A172 (cell line): ENCODE measurements at places on chromosomes 12 and 14.

DNA sequence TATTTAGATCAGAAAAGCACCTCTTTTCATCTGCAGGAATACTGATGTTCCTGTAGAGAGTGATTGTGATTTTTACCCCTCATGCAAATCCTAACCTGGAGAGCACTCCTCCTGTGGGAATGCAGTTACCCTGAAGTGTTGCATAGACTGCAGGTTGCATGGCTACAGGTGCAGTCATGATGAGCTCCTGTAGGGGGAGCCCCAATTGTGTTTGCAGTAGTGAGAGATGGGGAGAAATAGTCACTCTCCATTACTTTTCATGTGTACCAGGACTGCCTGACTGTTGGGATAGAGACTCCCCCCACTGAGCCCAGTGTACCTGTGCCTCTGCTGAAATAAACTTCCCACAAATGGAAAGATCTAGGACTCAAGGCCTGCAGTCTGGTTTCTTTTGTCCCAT lies 1086.5 kb downstream of the SLC6A15 start:
- peak; percentile 7 for DNase-seq

GRCh38 chr12:98901189-98901588 lies 256.1 kb downstream of the APAF1 start:
- DNase-seq: peak; percentile 8

- DNase-seq: no peak
Observed at GRCh38 chr12:38872561-38872960, 32.8 kb downstream of the CPNE8 start.

- DNase-seq: peak; percentile 38
Observed at GRCh38 chr12:132429602-132429945, 60.4 kb upstream of the FBRSL1 start.

DNA sequence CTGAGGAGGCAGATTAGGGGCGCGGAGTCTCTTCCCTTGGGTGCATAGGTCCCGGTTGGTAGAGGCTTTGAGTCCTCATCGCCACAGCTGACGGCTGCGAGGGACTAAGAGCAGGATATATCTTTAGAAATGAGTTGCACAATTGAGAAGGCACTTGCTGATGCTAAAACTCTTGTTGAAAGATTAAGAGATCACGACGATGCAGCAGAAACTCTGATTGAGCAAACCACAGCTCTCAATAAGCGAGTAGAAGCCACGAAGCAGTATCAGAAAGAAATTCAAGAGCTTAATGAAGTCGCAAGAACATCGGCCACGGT lies 22.1 kb downstream of the SPATS2 start:
- DNase-seq: no peak
